Activated CD4-positive, alpha-beta T cell treated with anti-CD3 and anti-CD28 coated beads, Interleukin-2, Interleukin-4, amounts not matched to agents 100 ng/mL and 50 ng/mL, durations not matched to agents 16 hours and 8 hours (primary cell): ENCODE measurements at places on chromosomes 1 and 21.

DNA sequence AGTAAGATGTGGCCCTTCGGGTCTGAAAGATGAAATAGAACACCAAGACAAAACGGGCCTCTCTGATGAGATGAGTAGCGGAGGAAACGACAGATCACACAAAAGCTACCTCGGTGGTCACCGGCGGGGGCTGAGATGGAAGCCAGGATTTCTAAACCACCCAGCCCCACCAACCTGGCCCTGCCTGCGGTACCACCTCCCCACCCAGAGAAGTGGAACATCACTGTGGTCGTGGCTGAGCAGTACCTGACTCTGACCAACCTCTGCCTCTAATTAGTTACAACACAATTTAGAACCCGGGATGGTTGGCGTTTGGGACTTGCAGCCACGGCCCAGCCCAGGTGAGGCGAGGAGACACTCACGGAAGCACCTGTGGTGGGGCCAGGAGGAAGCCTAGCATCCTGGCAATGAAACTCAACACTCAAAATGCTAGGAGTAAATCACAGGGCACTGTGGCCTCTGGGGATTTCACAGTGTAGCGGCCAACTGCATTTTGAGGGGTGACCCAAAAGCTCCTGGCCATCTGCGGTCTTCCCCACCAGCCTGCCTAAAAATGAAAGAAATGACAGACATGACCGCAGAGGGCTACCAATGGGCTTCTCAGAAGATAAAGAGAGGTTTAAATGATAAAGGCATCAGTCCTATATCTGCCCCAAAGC lies 73.4 kb downstream of the ITPKB start:
- no peak for DNase-seq

DNA sequence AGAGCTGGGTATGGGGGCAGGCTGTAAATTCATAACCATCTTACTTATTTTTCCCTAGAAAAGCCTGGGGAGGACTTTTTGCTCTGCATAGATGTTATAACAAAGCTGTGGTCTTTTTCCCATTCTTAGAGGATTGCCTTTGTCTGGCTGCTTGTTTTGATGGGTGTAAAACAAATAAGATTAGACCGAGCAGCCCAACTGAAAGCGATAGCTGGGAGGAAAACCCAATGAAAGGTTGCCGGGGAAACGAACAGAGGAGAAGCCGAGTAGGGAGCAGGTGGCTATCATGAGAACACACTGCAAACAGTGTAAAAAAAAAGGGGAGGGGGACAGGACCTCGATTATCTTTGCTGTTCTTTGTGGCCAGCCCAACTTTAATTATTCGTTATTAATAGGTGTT lies 1.9 kb downstream of the ELAVL4 start:
- no peak for DNase-seq

DNA sequence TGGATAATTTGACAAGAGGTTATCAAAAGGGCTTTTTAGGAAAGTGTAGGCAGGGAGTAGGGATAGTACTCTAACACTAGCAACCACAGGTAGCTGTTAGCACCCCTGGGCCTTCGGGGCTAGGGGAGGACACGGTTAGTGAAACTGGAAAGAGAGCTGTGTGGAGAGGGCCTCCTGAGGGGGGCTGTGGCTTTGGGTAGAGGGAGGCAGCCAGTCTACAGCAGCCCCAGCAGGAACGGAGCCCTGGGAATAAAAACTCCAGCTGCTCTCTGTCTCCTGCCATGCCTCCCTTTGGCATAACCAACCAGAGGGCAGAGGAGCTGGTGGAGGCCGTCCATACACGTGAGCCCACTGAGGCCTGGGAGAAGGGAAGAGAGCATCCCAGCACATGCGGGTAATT lies 223.2 kb downstream of the FOXD2 start:
- DNase-seq, result no peak

DNA sequence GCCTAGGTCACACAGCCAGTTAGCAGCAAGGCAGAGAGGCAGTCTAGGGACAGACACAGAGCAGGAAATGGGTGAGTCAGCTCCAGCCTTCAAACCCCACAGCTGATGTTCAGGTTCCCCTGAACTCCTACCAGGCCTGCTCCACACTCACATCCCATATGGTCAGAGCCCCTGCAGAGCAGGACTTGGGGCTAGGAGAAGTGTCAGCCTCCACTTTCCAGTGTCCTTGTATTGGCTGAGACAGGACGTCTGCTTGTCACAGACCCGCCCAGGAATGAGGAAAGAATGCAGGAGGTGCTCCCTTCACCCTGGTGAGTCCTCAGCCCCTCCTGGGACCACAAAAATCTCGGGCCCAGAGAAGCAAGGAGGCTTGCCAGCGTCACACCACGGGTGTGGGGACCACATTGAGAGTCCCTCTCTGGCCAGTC lies 92.5 kb downstream of the LACTBL1 start:
- no peak for DNase-seq

DNA sequence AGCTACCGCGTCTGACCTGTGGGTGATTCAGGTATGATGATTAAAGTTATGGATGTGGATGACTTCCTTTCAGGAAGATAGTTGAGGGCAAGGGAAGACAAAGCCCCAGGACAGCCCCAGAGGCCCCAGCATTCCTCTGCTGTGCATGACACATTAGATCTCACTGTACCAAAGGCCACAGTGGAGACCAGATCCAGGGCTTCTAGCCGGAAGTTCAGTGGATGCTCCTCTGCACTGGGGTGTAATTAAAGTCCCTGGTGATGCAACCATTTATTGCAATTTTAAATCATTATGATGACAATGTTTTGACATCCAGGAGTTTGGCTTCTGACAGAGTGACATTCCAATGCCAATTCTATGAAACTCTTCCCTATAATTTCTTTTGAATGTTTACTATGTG lies 5.0 kb downstream of the C4BPA start:
- DNase-seq, result no peak

GRCh38 chr1:6447818-6448748 lies 17.9 kb downstream of the TNFRSF25 start:
- no peak for DNase-seq
